ENCODE measurements at places on chromosomes 3 and 15. TPM values are rescaled to one million over a fixed set of nuclear protein-coding genes. Genes with fewer than 3 reads are reported as not detected.

Gene VILL
- polyA plus RNA-seq, result 11.3 TPM

Gene REC114
- polyA plus RNA-seq, result not detected

Gene FILIP1L
- polyA plus RNA-seq, result 23.0 TPM

- DNase-seq, result no peak
Observed at GRCh38 chr15:76954744-76955143, 23.2 kb downstream of the RCN2 start.

GRCh38 chr15:80789296-80789695 lies 10.1 kb downstream of the CEMIP start:
- DNase-seq, result no peak

DNA sequence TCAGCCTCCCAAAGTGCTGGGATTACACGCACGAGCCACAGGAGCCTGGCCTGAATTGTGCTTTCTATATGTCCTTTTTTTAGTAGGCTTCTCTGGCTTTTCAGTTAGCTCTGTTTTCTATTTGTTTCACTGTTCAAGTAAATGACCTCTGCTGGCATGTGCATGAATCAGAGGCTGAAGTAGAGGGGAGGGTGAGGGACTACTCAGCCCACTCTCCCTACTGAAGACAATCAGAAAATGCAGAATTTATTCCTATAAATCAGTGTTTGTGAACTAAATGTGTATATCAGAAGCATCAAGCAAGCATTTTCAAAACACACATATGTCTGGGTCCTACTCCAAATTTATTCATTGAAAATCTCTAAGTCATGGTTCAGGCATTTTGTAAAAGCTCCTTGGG lies 45.0 kb downstream of the ZMAT3 start:
- no peak for DNase-seq
